ENCODE measurements at places on chromosomes 7 and 10.

DNA sequence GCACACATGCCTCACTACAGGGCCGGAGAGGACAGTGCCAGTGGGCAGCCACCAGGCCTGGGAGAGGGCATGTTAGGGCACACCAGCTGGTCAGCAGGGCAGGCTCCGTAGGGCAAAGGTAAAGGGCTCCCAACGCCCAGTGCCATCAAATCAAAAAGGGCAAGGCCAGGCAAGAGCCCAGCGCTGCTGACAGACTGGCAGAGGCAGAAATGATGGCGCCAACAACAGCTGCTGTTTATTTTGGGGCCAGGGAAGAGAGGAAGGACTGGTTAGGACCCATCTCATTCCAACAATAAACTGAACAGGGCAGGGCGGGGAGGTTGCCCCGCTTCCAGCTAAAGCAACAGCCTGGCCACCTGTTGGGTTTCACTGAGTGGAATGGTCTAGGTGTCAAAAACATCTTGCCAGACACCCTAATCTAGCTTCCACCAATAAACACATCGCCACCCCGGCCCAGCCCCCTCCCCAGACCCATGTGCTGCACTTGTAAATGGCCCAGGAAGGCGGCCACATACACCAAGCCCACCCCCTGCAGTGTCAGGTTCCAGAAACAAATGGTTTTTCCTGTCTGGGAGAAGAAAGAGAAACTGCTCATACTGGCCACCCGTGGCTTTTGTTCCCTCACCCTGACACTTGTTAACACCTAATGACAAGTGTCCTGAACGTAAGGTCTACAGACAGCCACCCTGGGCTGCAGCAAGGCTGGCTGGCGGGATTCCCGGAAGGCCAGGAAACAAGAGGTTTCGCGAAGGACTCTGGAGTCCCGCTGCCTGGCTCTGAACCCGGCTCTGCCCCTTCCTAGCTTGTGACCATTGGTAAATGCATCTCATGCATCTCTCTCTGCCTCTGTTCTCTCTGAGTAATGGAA, 15.3 kb downstream of the SH3PXD2A start:
- no peak for DNase-seq

- DNase-seq, result no peak
Observed at GRCh38 chr10:88467835-88468485, 115.2 kb downstream of the RNLS start.

- no peak for DNase-seq
Observed at GRCh38 chr10:79484476-79484875, 27.9 kb upstream of the EIF5AL1 start.

DNA sequence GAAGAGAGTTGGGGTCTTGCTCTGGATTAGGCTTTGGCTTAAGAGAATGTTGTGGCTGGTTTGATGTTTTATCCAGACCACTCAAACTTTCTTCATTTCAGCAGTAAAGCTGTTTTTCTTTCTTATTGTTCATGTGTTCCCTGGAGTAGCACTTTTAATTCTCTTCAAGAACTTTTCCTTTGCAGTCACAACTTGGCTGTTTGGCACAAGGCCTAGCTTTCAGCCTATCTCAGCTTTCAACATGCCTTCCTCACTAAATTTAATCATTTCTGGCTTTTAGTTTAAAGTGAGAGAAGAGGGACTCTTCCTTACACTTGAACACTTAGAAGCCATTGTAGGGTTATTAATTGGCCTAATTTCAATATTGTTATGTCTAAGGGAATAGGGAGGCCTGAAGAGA, 18.1 kb downstream of the CCDC126 start:
- no peak for DNase-seq

- DNase-seq, result no peak
Observed at GRCh38 chr7:67854221-67855178, 857.9 kb downstream of the TYW1 start.

GRCh38 chr10:102150970-102151773, 1.0 kb upstream of the NOLC1 start:
- no peak for DNase-seq

GRCh38 chr7:148461392-148462179, 129.0 kb upstream of the C7orf33 start:
- no peak for DNase-seq

- peak; percentile 85 for DNase-seq
Observed at GRCh38 chr7:50359995-50360925, 55.7 kb downstream of the IKZF1 start.

- DNase-seq, result peak; percentile 56
Observed at GRCh38 chr10:110802551-110803238, 69.0 kb upstream of the PDCD4 start.

DNA sequence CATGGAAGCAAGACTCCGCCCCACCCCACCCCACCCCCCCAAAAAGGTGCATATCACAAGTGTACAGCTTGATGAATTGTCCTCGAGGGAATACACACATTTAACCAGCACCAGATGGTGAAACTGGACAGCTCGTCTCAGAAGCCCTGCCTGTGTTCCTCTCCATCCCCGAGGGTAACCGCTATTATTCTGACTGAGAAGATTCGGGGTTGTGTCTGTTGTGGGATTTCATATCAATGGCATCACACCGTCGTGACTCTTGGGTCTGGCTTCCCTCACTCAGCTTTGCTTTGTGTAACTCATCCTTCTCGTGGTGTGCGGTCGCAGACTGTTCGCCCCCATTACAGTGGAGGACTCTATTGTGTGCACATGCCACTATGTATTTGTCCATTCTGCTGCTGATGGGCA, 18.9 kb downstream of the PODXL start:
- DNase-seq, result no peak

DNA sequence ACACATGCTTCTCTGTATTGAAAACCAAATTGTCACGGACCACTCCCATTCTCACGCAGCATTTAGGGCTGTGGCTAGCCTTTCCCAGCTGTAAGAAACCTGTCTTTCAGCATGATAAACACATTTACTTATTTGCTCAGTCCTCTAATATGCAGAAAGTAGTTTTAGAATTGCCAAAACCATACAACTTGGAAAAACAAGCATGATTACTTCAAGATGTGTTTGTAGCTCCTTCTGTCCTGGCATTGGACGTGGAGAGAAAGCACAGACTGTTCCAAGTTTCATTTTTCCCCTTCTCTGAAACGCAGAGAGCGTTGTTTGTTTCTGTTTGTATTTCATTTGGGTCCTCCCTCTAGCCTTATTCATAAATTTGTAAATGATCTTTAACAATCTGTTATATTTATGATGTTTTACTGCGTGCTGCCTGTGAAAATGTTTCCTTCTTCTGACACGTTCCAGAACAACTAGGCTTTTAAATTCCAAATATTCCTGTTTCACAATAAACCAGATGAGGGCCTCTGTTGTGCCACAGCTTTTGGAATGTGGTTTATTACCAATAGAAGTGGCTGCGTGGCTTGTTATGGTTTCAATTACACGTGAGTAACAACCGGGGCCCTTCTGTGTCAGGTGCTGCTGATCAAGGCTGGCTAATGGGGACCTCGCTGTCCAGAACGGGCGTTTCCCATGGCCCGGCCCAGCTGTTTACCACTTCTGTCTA, 26.1 kb downstream of the MNX1 start:
- DNase-seq, result no peak

GRCh38 chr10:11902646-11903045, 79.5 kb downstream of the PROSER2 start:
- no peak for DNase-seq

DNA sequence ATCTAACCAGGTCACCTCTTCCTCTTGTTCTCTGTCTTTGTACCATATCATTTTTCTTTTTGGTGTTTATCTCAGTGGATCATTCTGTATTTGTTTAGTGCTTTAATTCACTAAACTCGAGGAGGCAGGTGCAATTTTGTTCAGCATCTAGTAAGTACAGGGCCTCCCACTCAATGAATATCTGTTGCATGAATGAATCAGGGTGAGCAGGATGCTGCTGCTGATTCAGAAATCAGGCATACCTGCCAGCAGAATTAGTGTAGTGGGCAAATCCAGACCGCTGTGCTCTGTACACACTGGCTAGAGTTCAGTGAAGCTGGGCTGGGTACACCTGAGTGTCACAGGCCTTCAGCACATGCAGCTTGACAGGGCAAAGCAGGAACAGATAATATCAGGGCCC, 511.9 kb downstream of the SUGCT start:
- no peak for DNase-seq

- DNase-seq, result no peak
Observed at GRCh38 chr7:127632276-127632910, 14.5 kb upstream of the PAX4 start.
